ENCODE measurements at places on chromosomes 5 and 9. TPM values are rescaled to one million over a fixed set of nuclear protein-coding genes. Genes with fewer than 3 reads are reported as not detected.

GRCh38 chr9:96644137-96644536 is 11.0 kb downstream of the PRXL2C start:
- DNase-seq: no peak
- H3K4me3 ChIP-seq: no peak overlapping the region
- peaks cover 17% of the 10 kb centered on the region for H3K4me1 ChIP-seq
- no peaks in the 10 kb centered on the region for H3K27me3 ChIP-seq

GRCh38 chr9:84490206-84490841 is 149.8 kb upstream of the SLC28A3 start:
- H3K4me1 ChIP-seq: no peaks in the 10 kb centered on the region
- no peaks in the 10 kb centered on the region for H3K36me3 ChIP-seq
- H3K4me3 ChIP-seq: no peak overlapping the region
- no peak for DNase-seq

Gene TMEM252
- polyA plus RNA-seq: 2.2 TPM

Gene GRM6
- polyA plus RNA-seq: 1.5 TPM

GRCh38 chr5:178232124-178232919 is at the start of gene PHYKPL:
PHYKPL (minus strand) TSS chr5:178232802; CDS start chr5:178232550, 252 bp downstream.
- peak within 1 kb of the TSS; percentile 99 for H3K27ac ChIP-seq
- peak; percentile 74 for DNase-seq
- peaks cover 88% of the 10 kb centered on the region for H3K4me1 ChIP-seq
- H3K36me3 ChIP-seq: peaks cover 41% of the 10 kb centered on the region

GRCh38 chr5:61653807-61654580 is 321.9 kb downstream of the ZSWIM6 start:
- no peak for DNase-seq
- H3K4me1 ChIP-seq: no peaks in the 10 kb centered on the region
- no peak overlapping the region for H3K4me3 ChIP-seq
- no peaks in the 10 kb centered on the region for H3K36me3 ChIP-seq
- H3K27ac ChIP-seq: no peak overlapping the region

- no peak overlapping the region for H3K27ac ChIP-seq
- DNase-seq: no peak
- no peaks in the 10 kb centered on the region for H3K4me1 ChIP-seq
- no peak overlapping the region for H3K4me3 ChIP-seq
- H3K36me3 ChIP-seq: no peaks in the 10 kb centered on the region
- H3K27me3 ChIP-seq: no peaks in the 10 kb centered on the region
Measured at GRCh38 chr5:59282726-59283125, 610.8 kb downstream of the PDE4D start.

Gene MARVELD2
- polyA plus RNA-seq: 22.4 TPM

- no peak overlapping the region for H3K4me3 ChIP-seq
- no peak for DNase-seq
- H3K4me1 ChIP-seq: peaks cover 10% of the 10 kb centered on the region
Measured at GRCh38 chr9:20506099-20506900, 116.0 kb downstream of the MLLT3 start.

Gene NTRK2
- 2.1 TPM for polyA plus RNA-seq

- no peaks in the 10 kb centered on the region for H3K4me1 ChIP-seq
- H3K36me3 ChIP-seq: no peaks in the 10 kb centered on the region
- no peak overlapping the region for H3K4me3 ChIP-seq
- DNase-seq: no peak
- H3K27ac ChIP-seq: no peak overlapping the region
Measured at GRCh38 chr5:65512170-65512937, 30.6 kb upstream of the ADAMTS6 start.

Gene PCDHGA2
- 6.0 TPM for polyA plus RNA-seq

Gene EXOSC2
- 56.4 TPM for polyA plus RNA-seq

Gene KIF27
- polyA plus RNA-seq: 15.4 TPM

Gene ASS1
- 36.6 TPM for polyA plus RNA-seq

DNA sequence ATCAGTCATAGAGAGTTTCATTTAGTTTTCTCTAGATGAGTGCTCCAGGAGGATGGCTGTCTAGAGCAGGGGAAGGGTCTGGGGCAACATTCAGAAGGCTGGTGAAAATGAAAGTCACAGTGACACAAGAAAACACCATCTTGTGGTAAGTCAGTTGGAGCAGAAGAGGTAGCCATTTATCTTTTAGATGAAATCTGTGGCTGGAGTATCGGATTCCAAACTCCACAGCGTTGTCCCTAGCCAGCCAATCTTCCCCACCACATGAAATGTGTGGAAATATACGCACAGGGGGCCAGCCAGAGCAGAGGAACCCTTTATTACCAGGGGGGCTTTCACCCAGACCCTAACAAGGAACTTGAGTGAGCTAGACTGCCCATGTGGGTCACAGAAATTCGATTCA is 15.9 kb upstream of the TNFAIP8 start:
- H3K27ac ChIP-seq: no peak overlapping the region
- no peaks in the 10 kb centered on the region for H3K27me3 ChIP-seq
- no peak for DNase-seq
- H3K4me3 ChIP-seq: no peak overlapping the region

DNA sequence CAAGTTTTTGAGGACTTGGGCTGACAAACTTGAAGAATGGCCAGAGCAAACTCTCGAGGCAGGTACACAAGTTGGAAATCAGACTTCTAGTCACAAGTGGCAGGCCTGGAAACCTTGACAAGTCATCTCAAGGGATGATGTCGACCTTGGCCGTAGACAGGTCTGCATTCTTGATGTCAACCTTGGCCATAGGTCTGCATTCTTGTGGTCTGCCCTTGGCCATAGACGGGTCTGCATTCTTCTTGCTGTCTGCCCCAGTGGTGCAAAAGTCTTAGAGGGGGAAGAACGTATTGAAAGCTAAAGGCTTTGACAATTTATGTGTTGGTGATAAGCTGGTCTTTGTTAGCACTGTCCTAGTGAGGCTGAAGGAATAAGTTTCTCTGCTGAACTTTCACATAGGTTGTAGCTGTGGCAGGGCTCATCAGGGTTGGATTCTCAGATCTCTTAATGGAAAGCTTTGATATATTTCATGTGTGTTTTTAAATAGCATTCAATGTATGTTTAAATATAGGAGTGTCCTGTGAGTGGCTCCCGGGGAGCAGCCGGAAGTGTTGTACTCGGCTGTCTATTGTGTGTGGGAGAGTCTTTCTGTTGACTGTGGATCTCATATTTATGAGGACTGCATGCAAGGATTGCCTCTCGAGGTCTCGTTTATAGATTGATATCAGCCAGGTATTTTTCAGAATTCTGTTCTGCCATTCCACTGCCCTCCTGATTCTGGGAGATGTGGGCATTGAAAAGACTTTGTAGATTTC is 27.0 kb downstream of the SUB1 start:
- no peaks in the 10 kb centered on the region for H3K36me3 ChIP-seq
- no peaks in the 10 kb centered on the region for H3K27me3 ChIP-seq
- DNase-seq: no peak
- H3K4me1 ChIP-seq: peaks cover 8% of the 10 kb centered on the region

DNA sequence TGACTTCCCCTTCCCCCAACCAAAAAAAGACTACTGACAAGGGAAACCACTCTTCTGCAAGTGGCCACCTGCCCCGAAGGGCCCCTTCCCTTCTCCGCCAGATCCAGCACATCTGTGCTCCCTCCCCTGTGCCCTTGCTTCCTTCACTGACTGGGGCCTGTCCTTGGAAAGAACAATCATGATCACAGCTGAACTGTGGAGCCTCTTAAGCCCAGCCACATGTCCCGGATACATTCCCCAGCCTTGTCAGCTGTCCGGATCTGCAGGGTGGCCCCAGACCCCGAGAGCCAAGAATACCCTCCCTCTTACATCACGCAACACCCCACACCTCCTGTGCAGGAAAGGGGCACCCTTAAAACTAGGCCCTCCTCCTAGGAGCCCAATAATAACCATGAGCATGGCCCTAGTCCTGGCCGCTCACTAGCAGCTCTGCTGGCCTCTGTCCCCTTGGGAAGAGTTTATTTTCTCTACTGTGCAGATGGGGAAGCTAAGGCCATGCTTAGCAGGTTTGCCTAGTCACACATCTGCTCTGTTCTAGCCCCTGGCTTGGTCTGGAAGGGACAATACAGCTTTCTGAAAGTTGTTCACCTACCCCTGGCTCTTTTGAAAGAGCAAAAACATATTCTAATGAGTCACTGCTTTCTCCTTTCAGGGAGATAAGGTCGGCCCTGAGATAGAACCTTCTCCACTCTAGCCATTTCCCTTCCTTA is 3.8 kb downstream of the SPRY4 start:
- H3K4me1 ChIP-seq: peaks cover 53% of the 10 kb centered on the region
- H3K27me3 ChIP-seq: no peaks in the 10 kb centered on the region
- no peaks in the 10 kb centered on the region for H3K36me3 ChIP-seq
- H3K4me3 ChIP-seq: peak overlapping the region; percentile 57
- DNase-seq: no peak

DNA sequence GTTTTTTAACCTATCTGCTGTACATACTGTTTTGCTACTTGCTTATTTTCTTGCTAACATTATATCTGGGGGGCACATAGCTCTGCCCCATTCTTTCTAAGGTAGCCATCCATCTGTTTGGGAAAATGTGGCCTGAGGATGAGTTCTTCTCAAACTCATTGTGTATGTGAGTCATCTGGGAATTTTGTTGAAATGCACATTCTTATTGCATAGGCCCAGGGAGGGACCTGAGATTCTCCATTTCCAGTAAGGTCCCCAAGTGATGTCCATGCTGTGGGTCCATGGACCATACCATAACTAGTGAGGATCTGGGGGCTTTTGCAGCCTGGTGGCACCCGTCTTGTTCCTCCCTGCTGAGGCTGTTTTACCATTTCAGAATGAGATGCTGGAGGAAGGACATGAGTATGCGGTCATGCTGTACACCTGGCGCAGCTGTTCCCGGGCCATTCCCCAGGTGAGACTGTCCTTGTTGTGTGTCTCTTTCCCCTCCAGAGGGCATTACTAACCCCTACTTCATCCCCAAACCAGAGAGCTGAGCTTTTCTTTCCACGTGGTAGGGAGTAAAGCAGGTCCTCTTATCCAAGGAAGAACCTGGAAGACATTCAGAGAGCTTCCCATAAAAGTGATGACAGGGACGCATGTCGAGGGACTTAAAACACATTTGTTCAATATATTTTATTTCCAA is 28.6 kb downstream of the CYFIP2 start:
- H3K27me3 ChIP-seq: no peaks in the 10 kb centered on the region
- no peaks in the 10 kb centered on the region for H3K36me3 ChIP-seq
- DNase-seq: no peak
- no peak overlapping the region for H3K4me3 ChIP-seq

DNA sequence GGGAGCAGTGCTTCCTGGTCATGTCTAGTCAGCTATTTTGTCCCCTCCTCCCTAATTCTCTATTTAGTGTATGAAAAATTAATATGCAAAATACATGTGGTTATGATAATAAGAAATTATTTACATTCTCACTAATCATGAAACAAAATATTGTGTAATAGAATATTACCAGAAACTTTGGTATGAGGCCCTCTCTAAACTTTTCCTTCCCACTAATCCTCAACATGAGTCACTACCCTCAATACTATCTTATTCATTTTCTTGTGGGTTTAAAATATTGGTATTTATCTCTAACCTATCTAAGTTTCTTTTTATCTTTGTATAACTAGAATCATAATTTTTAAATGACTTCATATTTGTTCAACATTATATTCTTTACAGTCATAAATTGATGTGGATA is 545.9 kb upstream of the PTPRD start:
- no peak overlapping the region for H3K4me3 ChIP-seq
- H3K4me1 ChIP-seq: no peaks in the 10 kb centered on the region
- H3K36me3 ChIP-seq: no peaks in the 10 kb centered on the region
- DNase-seq: no peak

- no peak for DNase-seq
- H3K4me1 ChIP-seq: peaks cover 3% of the 10 kb centered on the region
- no peaks in the 10 kb centered on the region for H3K36me3 ChIP-seq
- no peaks in the 10 kb centered on the region for H3K27me3 ChIP-seq
- H3K27ac ChIP-seq: no peak overlapping the region
Measured at GRCh38 chr9:17521100-17521855, 57.6 kb upstream of the SH3GL2 start.

GRCh38 chr9:116673375-116673774 is 13.7 kb upstream of the TRIM32 start:
- H3K4me3 ChIP-seq: no peak overlapping the region
- H3K27ac ChIP-seq: no peak overlapping the region
- no peaks in the 10 kb centered on the region for H3K36me3 ChIP-seq
- H3K27me3 ChIP-seq: no peaks in the 10 kb centered on the region
- DNase-seq: no peak

DNA sequence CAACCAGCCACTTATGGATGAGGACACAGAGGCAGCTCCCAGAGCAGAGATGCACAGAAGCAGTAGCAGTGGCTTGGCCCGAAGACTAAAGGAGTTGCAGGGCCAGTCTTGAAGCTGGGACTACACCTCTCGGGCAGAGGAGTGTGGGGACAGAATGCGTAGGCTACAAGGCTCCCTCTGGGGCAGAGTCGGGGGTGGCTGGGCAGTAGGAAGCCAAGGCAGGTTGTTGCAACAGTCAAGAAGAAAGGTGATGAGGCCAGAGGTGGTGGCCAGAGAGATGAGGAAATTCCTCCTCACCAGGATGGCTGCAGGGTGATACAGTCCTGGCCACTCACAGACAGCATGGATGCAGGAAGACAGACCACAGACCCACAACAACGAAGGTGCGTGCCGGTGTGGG is 4.9 kb upstream of the N4BP3 start:
- no peak overlapping the region for H3K27ac ChIP-seq
- H3K4me3 ChIP-seq: no peak overlapping the region
- no peaks in the 10 kb centered on the region for H3K36me3 ChIP-seq

DNA sequence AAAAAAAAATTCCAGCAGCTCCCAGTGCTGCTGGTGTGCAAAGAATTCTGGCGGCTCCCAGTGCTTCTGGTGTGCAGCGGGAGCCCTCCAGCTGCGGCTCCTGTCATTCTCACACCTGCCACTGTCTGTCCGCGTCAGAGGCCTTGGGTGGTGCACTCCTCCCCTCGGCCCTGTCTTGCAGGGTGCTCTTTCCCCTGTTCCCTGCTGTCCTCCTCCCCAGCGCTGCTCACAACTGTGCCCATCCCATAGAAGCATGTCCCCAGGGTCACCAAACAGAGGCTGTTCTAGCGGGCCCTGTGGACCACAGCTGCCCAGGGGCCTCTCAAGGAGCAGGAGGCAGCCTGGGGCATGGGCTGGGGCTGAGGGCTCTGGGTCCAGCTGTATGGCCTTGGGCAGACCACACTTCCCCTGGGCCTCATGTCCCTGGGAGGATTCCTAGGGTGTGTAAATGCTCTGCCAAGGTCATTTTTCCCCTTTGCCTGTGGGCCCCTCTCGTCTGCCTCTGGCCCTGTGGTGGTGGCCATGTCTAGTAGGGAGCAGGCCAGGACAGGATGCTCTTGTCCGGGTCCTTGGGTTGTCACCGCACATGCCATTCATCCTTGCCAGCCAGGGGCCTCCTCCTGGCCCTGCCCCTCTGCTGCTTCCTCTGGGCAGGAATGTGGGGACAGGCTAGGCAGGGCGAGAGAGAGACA is 68.2 kb downstream of the PHF2 start:
- no peaks in the 10 kb centered on the region for H3K36me3 ChIP-seq
- H3K4me3 ChIP-seq: no peak overlapping the region
- H3K27ac ChIP-seq: no peak overlapping the region

All from left lung (tissue), 14 donors.